ENCODE measurements at places on chromosomes 12 and 14.
A peak's percentile ranks its signal among the peaks of the same experiment; 100 is the strongest.

DNA sequence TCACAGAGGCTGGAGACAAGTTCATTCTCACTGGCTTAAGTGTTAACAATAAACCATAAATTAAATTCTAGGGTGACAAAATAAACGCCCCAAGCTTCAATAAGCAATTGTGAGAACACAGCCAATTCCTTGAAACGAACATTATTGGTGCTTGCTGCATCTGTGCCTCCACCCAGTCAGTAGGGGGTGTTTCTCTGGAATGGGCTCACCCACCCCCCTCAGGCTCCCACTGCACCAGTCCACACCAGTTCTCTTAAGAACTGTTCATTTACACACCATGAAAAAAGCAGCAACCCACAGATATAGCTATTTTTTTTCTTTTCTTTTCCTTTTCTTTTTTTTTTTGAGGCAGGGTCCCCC lies 34.7 kb downstream of the CDC42BPB start:
- DNase-seq, result no peak

- DNase-seq, result no peak
Observed at GRCh38 chr12:10279937-10280336, 27.7 kb upstream of the KLRD1 start.

GRCh38 chr12:62860501-62861411 lies 74.2 kb downstream of the PPM1H start:
- DNase-seq, result no peak

GRCh38 chr14:50452979-50453705 lies 56.5 kb upstream of the CDKL1 start:
- no peak for DNase-seq

- no peak for DNase-seq
Observed at GRCh38 chr12:88371416-88372183, 208.7 kb downstream of the KITLG start.

- no peak for DNase-seq
Observed at GRCh38 chr14:70827347-70827746, 18.0 kb upstream of the MAP3K9 start.

- DNase-seq, result no peak
Observed at GRCh38 chr14:92770484-92770883, 22.1 kb upstream of the LGMN start.

GRCh38 chr12:22435583-22435982 lies 101.1 kb upstream of the ST8SIA1 start:
- no peak for DNase-seq

- DNase-seq, result peak; percentile 48
Observed at GRCh38 chr14:54782751-54783659, 119.6 kb downstream of the GCH1 start.

DNA sequence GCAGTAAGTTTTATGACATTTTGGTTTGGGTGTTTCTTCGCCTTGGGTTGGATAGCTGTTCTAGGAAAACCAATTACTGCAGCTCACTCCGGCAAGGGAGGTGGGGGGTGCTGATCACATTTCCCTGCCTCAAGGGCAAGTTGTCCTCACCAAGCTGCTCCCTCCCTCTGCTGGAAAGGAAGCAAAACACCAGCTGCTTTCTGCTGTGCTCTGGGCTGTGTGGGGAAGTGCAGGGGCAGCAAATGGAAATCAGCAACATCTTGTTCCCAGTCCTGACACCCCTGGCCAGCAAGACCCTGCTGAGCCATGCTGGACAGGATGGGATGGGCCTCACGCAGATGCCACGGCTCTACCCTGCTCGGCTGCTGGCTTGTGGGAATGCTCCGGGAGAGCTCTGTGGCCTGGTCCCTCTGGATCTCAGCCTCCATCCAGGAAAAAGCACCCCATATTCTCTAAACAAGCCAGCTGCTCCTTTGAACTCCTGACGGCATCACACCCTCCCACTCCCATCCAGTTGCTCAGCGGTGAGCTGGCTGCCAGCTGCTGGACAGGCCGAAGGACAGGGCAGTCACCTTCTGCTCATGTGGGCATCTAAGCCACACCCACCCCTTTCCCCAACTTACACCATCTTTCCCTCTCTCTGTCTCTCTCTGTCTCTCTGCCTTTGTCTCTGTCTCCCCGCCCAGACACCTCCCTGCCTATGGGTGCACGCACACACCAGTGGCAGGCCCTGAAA lies 52.4 kb upstream of the EIF5 start:
- DNase-seq, result no peak

- no peak for DNase-seq
Observed at GRCh38 chr14:105069871-105070759, 4.9 kb upstream of the GPR132 start.

DNA sequence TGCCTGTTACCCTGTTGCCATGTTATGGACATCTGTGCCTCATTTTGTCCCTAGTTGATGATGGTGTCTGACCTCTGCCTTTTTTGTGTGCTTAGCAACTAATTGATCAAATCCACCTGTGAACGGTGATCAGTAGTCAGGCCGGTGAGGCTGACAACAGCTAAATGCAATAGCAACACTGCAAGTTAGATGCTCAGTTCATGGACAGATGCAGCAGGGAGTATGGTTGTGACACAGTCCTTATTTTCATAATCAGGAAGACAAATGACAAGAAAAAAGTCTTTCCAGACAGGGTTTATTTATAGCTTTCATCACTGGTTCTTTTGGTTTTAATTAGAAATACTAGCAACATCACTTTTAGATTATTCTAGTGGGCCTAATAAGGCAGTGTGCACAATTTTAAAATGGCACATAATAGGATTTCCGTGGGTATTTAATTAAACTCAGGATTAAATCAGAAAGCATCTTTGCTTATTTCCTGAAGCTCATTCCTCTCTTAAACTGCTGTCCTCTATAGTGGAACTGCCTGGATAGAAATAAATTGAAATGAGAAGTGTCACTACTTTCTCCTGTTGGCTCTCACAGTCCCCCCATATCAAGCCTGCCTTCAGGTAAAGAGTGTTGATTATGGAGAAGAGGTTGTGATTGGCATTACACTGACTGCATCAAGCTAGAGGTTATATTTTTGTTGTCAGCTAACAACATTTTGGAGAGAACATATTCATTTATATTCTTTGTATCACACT lies 281.1 kb upstream of the NAV3 start:
- DNase-seq, result no peak

GRCh38 chr12:88472248-88472647 lies 108.0 kb downstream of the KITLG start:
- no peak for DNase-seq

DNA sequence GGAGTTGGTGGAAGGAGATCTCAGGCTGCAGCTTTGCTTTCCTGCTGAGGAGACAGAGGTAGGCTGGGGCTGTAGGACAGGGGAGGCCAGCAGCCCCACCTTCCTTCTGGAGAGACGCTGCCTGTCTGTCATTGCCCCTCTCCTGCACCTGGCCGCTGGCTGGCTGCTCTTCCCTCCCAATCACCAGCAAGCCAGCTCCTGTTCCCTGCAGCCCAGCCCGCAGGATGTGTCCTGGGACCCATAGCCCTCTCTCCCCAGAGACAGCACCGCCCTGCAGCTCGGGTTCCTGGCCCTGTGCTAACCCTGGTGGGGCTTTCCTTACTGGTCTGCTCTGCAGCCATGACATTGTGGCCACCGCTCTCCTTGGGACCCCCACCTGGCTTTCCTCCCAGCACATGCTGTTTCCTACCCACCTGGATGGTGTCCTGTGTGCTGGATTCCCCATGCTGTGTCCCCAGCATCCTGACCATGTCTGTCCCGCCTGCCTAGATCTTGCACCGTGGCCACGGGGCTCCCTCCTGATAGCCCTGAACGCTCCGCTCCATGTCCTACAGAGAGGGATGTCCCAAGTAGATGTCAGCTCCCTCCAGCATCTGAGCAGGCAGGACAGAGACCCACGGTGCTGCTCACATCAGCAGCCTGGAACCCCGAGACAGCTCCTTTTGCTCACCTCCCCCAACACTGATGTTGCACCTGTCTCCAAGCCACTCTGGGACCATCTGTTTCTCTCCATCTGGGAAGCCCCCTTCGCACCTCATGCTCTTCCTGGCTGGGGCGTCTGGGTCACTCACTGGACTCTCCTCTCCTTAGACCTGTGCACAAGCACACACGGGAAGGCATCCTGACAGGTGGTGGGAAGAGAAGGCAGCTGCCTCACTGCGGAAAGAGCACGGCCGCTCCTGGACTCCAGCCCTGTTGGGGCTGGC lies 1.1 kb upstream of the MTA1 start:
- DNase-seq, result no peak

DNA sequence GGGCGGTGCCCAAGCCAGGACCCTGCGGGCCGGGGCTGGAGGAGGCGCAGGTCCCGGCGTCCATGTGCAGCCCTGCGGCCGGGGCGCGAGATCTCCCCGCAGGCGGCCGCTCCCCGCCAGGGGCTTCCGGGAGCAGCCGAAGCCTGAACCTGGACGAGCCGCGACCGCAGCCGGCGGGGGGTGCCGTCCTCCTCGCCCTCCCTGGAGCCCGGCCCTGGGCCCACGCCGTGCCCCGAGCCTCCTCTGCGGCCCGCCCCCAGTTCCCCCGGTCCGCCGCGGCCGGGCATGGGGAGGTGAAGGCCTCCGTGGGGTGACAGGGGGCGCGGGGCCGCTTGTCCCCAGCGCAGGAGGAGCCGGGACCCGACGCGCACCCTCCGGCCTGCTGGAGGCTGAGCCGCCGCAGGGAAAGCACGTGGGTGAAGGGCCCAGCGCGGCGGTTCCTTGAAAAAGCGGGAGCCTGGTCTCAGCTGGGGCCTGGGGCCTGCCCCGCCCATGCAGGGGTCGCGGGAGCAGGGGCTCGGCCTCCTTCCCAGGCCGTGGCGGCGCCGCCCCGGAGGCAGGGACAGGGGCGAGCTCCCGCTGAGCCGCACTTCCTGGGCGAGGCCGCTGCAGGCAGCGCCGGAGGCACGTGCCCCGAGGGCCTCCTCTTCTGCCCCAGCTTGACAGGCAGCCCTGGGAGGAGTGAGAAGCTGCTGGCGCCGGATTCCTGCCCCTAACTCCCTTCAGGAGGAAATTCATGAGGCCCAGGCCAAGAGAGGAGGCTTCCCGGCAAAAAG lies 55.6 kb upstream of the PPP2R5C start:
- peak; percentile 40 for DNase-seq

DNA sequence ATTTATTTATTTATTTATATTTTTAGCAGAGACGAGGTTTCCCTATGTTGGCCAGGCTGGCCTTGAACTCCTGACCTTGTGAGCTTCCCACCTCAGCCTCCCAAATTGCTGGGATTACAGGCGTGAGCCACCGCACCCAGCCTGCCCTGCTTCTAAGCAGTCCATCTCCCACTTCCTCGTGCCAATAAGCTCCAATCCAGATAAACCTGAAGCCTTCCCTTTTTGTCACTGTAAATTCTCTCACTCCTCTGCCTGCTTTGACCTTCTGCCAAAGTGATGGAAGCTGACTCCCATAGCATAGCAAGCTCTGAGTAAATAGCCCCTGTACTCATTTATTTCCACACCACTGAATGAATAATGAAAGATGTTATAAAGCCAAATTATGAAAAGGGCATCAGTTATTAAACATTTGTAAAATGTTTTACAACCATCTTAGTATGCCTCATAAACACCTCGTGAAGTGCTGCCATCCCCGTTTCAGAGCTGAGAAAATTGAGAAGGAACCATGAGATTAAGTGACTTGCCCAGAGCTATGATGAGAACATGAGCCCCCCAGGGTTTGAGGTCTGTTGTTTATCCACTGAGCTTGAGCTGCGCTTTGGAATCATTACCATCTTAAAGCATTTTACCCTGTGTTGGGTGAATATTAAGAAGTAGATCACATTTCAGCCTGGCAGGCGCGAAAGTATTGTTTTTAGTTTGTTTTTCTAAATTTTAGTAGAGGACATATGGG lies 30.4 kb downstream of the MANSC1 start:
- DNase-seq, result no peak

DNA sequence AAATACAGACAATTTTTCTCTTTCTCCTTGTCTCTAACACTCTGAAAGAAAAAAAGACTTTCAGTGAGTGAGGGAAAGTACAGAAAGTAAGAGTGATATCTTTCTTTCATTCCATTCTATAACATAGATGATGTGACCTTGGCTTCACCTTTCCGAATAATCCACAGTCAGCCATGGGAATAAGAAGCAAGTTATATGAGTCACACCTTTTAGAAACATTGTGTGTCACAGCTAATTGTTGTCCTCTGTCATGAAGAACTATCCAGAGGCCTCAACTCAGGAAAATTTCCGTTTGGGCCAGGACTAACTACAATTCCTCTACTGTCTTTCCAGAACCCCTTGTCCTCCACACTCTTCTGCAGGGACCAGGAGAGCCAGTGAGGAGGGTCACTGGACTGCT lies 209.7 kb upstream of the FAR2 start:
- no peak for DNase-seq

- DNase-seq, result no peak
Observed at GRCh38 chr14:89775151-89775550, 179.4 kb downstream of the EFCAB11 start.

DNA sequence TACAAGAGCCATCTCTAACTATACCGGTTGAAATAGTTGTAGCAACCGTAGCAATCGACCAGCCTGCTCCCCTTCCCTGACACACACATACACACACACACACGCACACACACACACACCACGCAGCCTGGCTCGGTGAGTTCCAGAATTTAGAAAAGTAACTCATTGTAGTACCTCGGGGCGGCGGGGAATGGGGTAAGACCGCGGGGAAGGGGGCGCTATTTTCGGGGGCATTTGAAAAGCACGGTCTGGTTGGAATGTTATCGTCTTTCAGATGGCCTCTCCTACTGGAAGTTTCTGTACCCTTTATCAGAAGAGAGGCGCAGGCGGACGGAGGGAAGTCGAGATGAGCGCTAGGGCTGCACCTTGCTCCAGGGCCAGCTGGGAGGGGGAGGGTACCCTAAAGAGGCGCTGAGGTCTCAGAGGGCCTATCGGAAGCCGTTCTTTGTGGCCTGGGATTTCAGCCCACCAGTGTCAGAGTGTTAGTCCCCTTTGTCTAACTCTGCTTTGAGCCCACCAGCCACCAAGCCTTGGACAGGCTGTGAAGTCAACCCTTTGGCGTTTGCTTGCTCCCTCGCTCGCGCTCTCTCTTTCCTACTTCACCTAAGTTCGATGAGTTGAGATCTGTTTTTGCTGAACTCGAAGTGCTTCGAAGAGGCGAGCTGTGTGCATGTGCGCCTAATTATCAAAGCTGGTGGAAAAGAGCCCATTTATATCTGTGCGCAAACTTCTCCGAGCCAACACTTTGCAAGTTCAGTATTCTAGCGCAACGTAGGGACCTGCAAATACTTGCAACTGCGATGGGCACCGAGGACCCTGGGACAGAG lies 837 bp downstream of the COL2A1 start:
- no peak for DNase-seq

DNA sequence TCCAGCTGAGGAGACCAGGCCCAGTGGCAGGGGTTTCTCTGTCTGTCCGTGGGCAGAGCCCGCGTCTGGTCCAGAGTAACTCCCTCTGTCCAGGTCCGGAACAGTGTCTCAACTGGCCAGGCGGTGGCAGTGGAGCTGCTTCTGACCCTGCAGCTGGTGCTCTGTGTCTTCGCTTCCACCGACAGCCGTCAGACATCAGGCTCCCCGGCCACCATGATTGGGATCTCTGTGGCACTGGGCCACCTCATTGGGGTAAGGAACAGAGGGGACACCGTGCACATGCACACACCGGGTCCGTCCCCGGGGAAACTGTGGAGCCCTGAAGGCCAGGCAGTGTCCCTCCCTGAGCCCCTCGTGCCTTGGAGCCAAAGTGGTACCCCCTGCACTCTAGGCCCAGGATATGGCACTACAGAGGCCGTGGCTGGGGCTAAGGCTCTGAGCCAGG lies 1.5 kb downstream of the AQP6 start:
- DNase-seq, result no peak

- no peak for DNase-seq
Observed at GRCh38 chr12:4628406-4628805, 20.4 kb downstream of the AKAP3 start.
